T-cell (primary cell): ENCODE measurements at places on chromosomes 13 and 19.

DNA sequence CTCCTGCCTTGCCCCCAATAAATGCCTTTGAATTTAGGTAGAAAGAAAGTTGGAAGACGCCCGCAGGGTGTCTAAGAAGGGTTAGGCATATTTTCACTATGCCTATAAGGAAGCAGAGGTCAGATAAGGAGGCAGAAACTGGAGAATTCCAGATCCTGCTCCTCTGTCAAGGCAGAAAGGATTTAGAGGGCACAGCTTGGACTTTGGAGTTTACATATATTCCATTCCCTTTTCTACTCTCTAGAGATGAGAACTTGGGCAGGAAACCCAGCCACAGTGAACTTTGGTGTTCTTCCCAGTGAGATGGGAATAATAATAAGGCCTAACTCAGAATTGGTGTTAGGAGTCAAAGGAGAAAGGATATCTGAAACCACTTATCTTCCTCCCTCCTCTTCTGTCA lies 37.4 kb downstream of the CCNE1 start:
- no peaks in the 10 kb centered on the region for H3K27me3 ChIP-seq
- H3K4me1 ChIP-seq = peaks cover 10% of the 10 kb centered on the region
- H3K36me3 ChIP-seq = no peaks in the 10 kb centered on the region
- H3K27ac ChIP-seq = no peak overlapping the region
- DNase-seq = no peak

DNA sequence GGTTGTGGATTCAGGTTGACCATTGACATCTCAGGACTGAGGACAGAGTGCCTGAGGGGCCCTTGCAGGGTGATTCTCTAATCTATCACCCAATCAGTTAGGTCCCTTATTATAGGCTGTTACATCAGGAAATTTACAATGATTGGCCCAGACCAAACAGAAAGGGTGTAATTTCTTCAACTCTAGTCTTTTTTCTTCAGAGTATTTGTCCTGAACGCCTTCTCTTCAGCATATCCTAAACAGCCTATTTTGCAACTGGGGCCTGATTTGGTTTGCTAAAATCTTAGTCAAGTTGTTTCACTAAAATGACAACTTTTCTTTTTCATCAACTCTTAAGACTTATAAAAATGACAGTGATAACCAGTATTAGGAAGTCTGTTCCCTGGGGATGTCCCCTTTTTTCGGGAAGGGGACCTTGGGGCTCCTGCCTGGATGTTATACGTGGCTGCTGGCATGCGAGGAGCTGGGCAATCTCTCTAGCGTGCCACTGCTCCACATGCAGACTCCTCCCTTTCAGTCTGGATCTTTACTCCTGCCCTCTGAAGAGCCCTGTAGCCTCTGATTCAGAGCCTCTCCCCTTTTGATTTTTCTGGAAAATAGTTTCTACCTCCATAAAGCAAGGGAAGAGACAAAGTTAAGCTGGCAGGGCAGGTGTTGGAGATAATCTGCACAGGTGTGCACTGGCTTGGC lies 19.6 kb upstream of the GTF2F2 start:
- H3K27ac ChIP-seq = no peak overlapping the region
- H3K27me3 ChIP-seq = no peaks in the 10 kb centered on the region
- H3K36me3 ChIP-seq = no peaks in the 10 kb centered on the region
- no peaks in the 10 kb centered on the region for H3K4me1 ChIP-seq
- no peak for DNase-seq

DNA sequence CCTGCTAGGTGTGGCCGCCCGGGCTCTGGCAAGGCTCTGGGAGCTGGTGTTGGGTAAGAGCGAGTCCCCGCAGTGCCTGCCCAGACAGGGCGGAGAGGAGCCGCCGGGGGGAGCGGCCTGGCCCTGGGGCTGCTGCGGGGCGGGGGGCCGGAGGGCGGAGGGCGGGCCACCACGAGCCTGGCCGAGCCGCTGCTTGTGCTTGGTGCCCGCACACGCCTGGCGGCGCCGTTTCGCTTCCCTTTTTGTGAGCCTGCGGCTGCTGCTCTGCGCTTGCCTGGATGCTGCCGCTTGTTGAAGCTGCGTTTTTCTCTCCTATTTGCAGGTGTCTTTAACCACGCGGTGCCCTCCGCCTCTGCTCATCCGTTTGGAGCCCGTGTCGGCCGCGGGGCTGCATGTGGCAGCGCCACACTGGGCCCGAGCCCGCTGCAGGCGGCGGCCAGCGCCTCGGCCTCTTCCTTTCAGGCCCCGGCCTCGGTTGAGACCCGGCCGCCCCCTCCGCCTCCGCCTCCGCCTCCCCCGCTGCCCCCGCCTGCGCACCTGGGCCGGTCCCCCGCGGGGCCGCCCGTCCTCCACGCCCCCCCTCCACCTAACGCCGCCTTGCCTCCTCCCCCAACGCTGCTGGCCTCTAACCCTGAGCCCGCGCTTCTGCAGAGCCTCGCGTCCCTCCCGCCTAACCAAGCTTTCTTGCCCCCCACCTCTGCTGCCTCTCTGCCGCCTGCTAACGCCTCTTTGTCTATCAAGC lies 8.5 kb downstream of the PLEKHJ1 start:
- H3K4me1 ChIP-seq = peaks cover 7% of the 10 kb centered on the region
- H3K27ac ChIP-seq = no peak overlapping the region
- H3K36me3 ChIP-seq = peaks cover 36% of the 10 kb centered on the region
- H3K27me3 ChIP-seq = no peaks in the 10 kb centered on the region

- no peaks in the 10 kb centered on the region for H3K36me3 ChIP-seq
- peaks cover 10% of the 10 kb centered on the region for H3K4me1 ChIP-seq
- no peak for DNase-seq
- peak overlapping the region; percentile 46 for H3K4me3 ChIP-seq
Measured at GRCh38 chr19:3365093-3365835, 1.1 kb upstream of the NFIC start.

DNA sequence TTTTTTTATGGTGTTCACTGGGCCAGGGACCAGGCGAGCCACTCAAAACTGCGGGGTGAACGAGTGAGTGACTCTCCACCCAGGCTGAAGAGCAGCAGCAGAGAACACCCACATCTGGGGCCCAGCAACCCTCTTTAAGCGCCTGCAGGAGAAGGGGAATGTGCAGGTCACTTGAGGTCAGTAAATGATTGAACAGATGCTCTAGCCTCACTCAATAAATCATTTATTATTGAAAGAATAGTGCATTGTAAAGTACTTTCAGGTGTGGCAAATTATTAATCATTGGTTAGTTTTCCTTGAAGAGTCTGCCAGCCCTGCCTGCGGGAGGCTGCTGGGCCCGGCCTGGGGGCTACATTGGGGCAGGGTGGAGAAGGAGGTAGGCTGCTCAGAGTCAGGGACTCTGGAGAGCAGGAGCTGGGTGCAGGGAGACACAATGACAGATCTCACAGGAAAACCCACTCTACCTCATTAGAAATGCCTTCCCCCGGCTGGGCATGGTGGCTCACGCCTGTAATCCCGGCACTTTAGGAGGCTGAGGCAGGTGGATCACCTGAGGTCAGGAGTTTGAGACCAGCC lies 42.5 kb downstream of the ABCC4 start:
- no peaks in the 10 kb centered on the region for H3K27me3 ChIP-seq
- no peak overlapping the region for H3K4me3 ChIP-seq
- no peak for DNase-seq
- H3K27ac ChIP-seq = no peak overlapping the region
- H3K36me3 ChIP-seq = no peaks in the 10 kb centered on the region

- H3K36me3 ChIP-seq = no peaks in the 10 kb centered on the region
- DNase-seq = no peak
- H3K27ac ChIP-seq = no peak overlapping the region
- H3K27me3 ChIP-seq = no peaks in the 10 kb centered on the region
- peaks cover 8% of the 10 kb centered on the region for H3K4me1 ChIP-seq
Measured at GRCh38 chr19:7833225-7834099, 3.4 kb downstream of the EVI5L start.

DNA sequence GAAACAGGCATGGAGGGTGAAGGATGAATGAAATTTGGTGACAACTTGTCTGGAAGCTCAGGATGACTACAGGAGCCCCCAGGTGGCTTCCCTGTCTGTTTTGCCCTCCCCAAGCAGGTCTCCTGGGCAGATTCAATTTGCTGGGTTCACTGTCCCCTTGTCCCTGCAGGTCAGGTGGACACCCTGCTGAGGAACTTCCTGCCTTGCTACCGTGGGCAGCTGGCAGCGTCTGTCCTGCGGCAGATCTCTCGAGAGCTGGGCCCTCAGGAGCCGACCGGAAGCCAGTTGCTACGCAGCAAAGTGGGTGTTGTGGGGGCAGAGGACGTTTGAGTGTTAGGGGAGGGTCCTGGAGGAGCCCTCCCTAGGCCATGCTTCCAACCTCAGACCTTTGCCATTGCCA lies 19.1 kb downstream of the PGLS start:
- DNase-seq = no peak
- peaks cover 27% of the 10 kb centered on the region for H3K27me3 ChIP-seq
- H3K4me3 ChIP-seq = no peak overlapping the region
- H3K36me3 ChIP-seq = no peaks in the 10 kb centered on the region
- no peak overlapping the region for H3K27ac ChIP-seq

DNA sequence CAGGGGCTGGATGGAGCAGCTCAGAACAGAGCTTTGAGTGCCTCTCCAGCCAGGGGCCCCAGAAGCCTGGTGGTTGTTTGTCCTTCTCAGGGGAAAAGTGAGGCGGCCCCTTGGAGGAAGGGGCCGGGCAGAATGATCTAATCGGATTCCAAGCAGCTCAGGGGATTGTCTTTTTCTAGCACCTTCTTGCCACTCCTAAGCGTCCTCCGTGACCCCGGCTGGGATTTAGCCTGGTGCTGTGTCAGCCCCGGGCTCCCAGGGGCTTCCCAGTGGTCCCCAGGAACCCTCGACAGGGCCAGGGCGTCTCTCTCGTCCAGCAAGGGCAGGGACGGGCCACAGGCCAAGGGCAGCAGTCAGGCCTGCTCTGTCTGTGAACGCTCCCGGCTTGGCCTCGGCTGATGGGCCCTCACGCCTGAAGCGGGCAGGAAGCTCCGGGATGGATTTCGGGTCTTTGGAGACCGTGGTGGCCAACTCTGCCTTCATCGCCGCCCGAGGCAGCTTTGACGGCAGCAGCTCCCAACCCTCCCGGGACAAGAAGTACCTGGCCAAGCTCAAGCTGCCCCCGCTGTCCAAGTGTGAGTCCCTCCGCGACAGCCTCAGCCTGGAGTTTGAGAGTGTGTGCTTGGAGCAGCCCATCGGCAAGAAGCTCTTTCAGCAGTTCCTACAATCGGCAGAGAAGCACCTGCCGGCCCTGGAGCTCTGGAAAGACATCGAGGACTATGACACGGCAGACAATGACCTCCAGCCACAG lies at the start of gene GRK1:
TSS of gene GRK1 (plus strand) at position 269 of the 751 bp plus-strand sequence. CDS start at position 437, 168 bp downstream.
- no peak for DNase-seq
- H3K27me3 ChIP-seq = no peaks in the 10 kb centered on the region
- peaks cover 2% of the 10 kb centered on the region for H3K4me1 ChIP-seq
- no peak within 1 kb of the TSS for H3K27ac ChIP-seq
- H3K4me3 ChIP-seq = no peak within 1 kb of the TSS
- H3K36me3 ChIP-seq = no peaks in the 10 kb centered on the region

GRCh38 chr19:10544753-10545251 lies 1.1 kb downstream of the ATG4D start:
- peaks cover 27% of the 10 kb centered on the region for H3K36me3 ChIP-seq
- H3K4me1 ChIP-seq = peaks cover 4% of the 10 kb centered on the region
- H3K27ac ChIP-seq = peak overlapping the region; percentile 27
- H3K27me3 ChIP-seq = peaks cover 11% of the 10 kb centered on the region
- DNase-seq = no peak

DNA sequence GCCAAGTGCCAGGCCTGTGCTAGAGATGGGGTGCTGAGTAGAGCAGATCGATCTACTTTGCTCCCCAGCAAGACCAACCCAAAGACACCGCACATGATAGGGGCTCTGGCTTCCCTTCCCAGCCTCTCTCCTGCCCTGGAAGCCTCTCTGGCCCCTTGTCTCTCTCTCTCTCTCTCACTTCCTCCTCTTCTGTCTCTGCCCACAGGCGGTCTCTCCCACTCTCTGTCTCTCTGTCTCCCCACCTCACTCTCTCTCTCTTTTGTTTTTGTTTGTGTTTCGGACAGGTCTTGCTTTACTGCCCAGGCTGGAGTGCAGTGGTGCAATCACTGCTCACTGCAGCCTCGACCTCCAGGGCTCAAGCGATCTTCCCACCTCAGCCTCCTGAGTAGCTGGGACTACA lies 1.3 kb downstream of the SELENOV start:
- no peak overlapping the region for H3K4me3 ChIP-seq
- peaks cover 73% of the 10 kb centered on the region for H3K27me3 ChIP-seq
- no peak overlapping the region for H3K27ac ChIP-seq
- DNase-seq = no peak

GRCh38 chr13:97648881-97649224 lies 214.9 kb downstream of the RAP2A start:
- no peaks in the 10 kb centered on the region for H3K4me1 ChIP-seq
- no peak for DNase-seq
- H3K27me3 ChIP-seq = no peaks in the 10 kb centered on the region
- H3K27ac ChIP-seq = no peak overlapping the region
- no peaks in the 10 kb centered on the region for H3K36me3 ChIP-seq

- H3K27me3 ChIP-seq = peaks cover 3% of the 10 kb centered on the region
- DNase-seq = peak; percentile 54
- peaks cover 12% of the 10 kb centered on the region for H3K36me3 ChIP-seq
- H3K4me3 ChIP-seq = peak overlapping the region; percentile 60
Measured at GRCh38 chr19:36331353-36332228, 47.4 kb downstream of the ZFP14 start.

DNA sequence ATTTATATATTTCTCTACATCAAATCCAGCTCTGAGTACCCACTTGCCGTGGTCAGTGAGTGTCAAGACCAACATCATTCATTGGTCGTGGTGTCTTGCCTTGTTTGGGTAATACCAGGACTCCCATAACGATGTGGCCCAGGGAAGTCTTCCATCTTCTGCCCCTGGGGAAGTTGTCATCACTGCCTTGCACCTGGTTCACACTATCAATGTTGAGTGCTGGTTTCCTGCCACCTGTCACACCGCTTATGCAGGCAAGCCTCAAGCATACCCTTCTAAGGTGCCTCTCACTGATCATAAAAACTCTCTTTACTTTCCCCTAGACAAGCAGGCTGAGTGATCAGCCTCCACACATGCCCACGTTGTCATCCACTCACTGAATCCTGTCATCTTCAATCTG lies 382.4 kb downstream of the KCTD12 start:
- no peak overlapping the region for H3K27ac ChIP-seq
- DNase-seq = no peak
- H3K4me3 ChIP-seq = no peak overlapping the region
- H3K36me3 ChIP-seq = no peaks in the 10 kb centered on the region
- no peaks in the 10 kb centered on the region for H3K27me3 ChIP-seq
- no peaks in the 10 kb centered on the region for H3K4me1 ChIP-seq

DNA sequence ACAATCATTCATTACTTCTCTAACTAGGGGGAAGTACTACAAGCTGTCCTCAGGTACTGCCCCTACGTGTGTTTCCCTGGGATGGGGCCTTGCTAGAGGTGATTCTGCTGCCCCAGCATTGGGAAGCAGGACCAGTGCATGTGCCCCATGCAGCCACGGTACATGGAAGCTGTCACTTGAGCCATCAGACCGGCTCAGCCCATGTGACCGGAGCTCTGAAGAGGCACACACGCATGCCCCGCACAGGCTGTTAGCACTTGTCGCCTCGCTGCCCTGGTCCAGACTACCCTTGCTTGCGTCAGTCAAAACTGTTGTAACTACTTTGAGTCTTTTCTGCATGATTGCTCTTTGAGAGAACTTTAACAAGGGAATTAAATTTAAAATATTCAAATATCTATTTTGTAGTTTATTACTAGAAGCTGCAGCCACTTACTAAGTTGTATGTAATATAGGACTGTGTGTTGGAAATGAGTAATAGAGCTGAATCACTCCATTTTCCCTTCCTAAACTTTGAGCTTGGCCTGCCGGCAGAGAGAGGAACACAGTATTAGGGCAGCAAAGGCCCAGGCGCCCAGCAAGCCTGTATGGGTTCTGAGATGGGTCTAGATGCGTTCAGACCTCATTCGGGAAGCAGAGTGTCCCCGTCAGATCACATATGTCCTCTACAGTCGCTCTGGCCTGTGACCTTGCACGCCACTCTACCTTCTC lies 42.2 kb downstream of the DHRS12 start:
- no peak for DNase-seq
- H3K27me3 ChIP-seq = no peaks in the 10 kb centered on the region
- peaks cover 21% of the 10 kb centered on the region for H3K36me3 ChIP-seq
- no peak overlapping the region for H3K4me3 ChIP-seq
- peaks cover 8% of the 10 kb centered on the region for H3K4me1 ChIP-seq
